Cardiac muscle cell (in vitro differentiated cells and primary cell): ENCODE measurements at places on chromosomes 12 and 14. TPM values are rescaled to one million over a fixed set of nuclear protein-coding genes. Genes with fewer than 3 reads are reported as not detected.

- H3K27me3 ChIP-seq, result no peaks in the 10 kb centered on the region
- no peak overlapping the region for H3K4me3 ChIP-seq
These were observed 284.8 kb upstream of the FBXO33 start for GRCh38 chr14:39716987-39717570.

Gene IRF2BPL
- total RNA-seq, result 128 and 185 TPM in 2 replicates

Gene CCDC177
- 0.07 TPM in 1 of 2 replicates, not detected in the other for total RNA-seq

DNA sequence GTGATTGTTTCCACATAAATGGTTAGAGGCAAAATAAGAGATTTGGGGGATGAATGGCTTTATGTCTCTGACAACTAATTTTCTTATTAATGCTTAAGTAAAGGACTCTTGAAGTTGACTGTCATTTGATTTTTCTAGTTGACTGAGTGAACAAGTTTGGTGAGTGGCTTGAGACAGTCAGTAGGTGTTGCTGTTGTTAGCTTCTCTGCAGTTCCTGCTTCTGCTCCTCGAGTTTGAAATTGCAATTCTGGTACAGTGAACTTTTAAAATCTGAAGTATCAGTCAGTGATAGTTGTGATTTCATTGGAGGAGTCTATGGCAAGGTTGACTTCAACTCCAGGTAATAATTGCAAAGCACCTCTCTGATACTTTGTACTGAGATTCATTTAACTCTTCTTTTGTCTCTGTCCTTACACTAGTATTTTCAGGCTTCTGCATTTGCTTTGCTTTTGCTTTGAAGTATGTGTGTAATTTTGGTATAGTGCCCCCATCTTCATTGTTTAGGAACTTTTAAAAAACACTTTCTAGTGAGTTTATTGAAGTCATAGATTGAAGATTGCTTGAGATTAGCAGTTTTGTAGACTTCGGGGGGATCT lies 415.5 kb downstream of the PCNX1 start:
- no peaks in the 10 kb centered on the region for H3K27me3 ChIP-seq
- no peaks in the 10 kb centered on the region for H3K36me3 ChIP-seq
- peak; percentile 73 for DNase-seq
- no peak overlapping the region for H3K27ac ChIP-seq

Gene NTS
- total RNA-seq, result 0.78 and 2.4 TPM in 2 replicates

GRCh38 chr12:4496145-4496838 lies 42.4 kb upstream of the RAD51AP1 start:
- H3K27ac ChIP-seq, result no peak overlapping the region
- peaks cover 31% of the 10 kb centered on the region for H3K36me3 ChIP-seq
- no peaks in the 10 kb centered on the region for H3K27me3 ChIP-seq
- no peaks in the 10 kb centered on the region for H3K4me1 ChIP-seq

DNA sequence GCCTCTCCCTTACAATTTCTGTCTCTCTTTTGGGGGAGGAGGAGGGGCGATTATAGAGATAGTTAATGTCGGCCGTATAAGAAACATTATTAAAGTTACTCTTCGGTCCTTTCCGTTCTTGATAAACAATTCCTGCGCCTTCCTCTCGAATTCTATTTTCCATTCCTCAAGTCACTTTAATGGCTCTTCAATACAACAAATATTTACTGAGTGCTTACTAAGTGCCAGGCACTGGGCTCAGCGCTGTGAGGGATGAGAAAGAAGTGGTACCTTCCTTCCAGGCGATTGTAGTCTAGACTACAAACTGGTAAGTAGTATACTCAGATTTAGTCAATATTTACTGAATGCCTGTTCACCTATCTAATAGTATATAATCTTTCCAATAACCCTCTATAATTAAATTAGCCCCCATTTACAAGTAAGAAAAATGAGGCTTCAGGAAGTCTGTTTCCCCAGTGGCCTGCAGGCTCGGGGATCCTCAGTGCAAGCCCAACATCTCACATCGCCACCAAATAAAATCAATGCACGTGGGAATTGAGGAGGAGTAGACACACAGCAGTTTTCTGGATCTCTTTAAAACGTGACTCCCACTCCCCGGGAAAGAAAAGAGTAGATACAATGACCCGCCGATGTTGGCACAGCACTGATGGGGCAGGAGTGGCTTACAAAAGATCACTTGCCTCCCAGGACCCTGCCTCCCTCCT lies 589 bp upstream of the ZNF219 start:
- H3K4me3 ChIP-seq, result peak overlapping the region; percentile 70
- peaks cover 3% of the 10 kb centered on the region for H3K27me3 ChIP-seq
- H3K27ac ChIP-seq, result peak overlapping the region; percentile 93
- DNase-seq, result no peak

Gene KRT71
- not detected in 2 replicates for total RNA-seq

GRCh38 chr12:109937371-109937770 lies 37.3 kb downstream of the TCHP start:
- no peaks in the 10 kb centered on the region for H3K4me1 ChIP-seq
- H3K27me3 ChIP-seq, result no peaks in the 10 kb centered on the region
- DNase-seq, result no peak

Gene DLST
- total RNA-seq, result 53.2 and 63.7 TPM in 2 replicates

DNA sequence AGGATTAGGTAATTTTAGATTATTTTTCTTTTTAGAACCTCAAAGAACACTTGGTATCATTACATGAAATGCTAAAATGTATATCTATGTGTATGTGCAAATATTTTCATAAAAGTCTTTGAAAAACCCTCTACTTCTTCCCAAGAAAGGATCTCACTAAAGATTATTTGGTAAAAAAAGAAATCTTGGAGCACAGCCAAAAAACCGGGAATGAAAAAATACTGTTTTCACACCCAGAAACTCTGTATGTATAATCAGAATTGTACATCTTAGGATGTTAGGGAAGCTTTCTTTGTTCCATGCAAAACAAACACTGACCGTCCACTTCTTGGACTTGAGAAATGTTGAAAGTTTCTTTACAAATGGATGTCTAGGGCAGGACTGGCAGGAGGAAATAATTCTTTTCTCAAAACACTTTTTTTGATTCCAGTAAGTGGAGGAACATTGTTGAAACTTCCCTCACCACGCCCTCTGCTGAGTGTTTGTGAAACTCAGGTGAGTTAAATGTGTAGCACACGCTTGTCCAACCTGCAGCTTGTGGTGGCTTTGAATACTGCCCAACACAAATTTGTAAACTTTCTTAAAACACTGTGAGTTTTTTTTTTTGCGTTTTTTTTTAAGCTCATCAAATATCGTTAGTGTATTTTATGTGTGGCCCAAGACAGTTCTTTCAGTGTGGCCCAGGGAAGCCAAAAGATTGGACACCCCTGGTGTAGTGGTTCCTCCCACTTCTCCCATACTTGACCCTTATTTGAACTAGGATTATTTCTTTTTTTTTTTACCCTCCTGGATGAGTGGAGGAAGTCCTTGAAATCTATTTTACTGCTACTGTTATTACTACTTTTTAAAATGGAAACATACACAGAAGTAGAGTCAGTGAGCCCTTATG lies 26.6 kb downstream of the FBXO34 start:
- H3K27me3 ChIP-seq, result no peaks in the 10 kb centered on the region
- peaks cover 18% of the 10 kb centered on the region for H3K4me1 ChIP-seq
- H3K27ac ChIP-seq, result no peak overlapping the region
- DNase-seq, result no peak
- no peaks in the 10 kb centered on the region for H3K36me3 ChIP-seq
- H3K4me3 ChIP-seq, result no peak overlapping the region

Gene CACNA2D4
- total RNA-seq, result 0.70 and 1.3 TPM in 2 replicates

Gene KRT86
- 0.14 TPM in 1 of 2 replicates, not detected in the other for total RNA-seq

DNA sequence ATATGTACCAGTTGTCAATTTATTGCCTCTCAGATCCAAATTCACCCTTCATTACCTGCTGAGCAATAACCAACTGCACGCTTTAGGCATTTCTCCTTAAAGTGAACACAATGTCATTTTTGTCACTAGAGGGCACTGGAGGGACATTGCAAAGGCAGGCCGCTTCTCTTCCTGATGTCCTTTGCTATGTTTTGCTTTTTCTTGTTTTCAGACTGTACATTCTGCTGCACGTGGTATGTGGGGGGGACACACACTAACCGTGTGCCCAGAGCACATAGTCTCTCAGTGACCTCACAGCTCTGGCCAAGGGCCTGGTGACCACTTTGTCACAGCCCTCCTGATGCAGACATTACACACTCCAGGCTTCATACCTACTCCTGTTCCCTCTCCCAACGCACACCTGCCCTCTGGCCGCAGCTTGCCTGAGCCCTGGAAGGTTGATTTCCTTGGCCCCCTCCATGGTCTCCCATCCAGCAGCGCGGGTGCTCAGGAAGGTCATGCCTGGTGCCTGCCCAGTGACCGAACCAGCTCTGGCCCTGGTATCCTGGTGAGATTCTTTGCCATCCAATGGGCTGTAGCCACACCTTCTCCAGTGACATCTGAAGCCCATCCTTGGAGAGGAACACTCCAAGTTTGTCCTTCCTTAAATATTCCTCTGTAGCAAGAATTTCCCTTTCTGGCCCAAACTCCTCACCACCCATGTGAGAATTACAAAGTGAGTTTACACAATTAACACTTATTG lies 39.9 kb downstream of the MYO1H start:
- H3K36me3 ChIP-seq, result no peaks in the 10 kb centered on the region
- no peaks in the 10 kb centered on the region for H3K27me3 ChIP-seq
- H3K4me3 ChIP-seq, result no peak overlapping the region
- H3K4me1 ChIP-seq, result no peaks in the 10 kb centered on the region
- H3K27ac ChIP-seq, result no peak overlapping the region
- peak; percentile 53 for DNase-seq

Gene RPGRIP1
- 0.14 TPM in 1 of 2 replicates, not detected in the other for total RNA-seq
